ENCODE measurements at places on chromosomes 2 and 18.

- DNase-seq: no peak
Observed at GRCh38 chr2:170733798-170734600, 18.9 kb downstream of the SP5 start.

DNA sequence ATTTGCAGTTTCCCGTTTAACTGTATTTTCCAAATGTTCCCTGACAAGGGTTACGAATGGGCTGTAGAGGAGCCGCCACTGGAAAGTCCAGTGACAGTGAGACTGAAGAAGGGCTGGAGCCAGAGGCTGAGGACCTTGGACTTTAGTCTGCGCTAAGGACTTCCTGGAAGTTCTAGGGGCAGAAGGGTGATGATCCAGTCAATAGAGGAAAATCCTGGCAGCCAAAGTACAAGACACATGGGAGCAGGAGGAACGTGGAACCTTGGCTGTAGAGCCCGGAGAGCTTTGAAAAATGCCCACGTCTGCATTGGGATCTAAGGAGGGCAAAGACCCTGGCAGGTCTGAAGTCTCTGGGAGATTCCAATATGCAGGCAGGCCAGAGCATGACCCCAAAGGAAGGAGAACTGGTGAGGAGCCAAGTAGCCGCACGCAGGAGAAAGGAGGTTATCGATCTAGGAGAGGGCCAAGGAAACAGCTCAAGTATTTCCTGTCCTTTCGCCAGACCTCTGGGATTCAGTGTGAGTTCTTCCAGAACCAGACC, 28.5 kb downstream of the MBP start:
- DNase-seq: no peak

DNA sequence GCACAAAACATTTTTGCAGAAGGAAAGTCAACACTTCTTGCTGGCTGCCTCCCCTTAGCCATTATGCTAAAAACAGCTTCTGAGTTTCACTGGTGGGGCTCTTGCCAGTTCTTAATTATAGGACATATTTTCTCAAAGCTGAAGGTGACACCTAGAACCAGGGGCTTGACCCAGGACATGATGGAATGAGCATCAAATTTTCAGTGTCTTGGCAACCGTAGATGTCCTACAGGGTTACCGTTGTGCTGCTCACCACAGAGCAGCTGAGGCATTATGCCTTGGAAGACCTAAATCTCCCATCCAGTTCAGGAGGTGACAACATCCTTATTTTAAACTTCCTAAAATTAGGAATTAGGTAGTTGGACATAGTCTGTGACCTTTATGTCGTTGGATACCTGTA, 46.7 kb downstream of the TMEM185B start:
- DNase-seq: no peak

- DNase-seq: no peak
Observed at GRCh38 chr2:240432820-240433801, 2.4 kb upstream of the GPC1 start.

DNA sequence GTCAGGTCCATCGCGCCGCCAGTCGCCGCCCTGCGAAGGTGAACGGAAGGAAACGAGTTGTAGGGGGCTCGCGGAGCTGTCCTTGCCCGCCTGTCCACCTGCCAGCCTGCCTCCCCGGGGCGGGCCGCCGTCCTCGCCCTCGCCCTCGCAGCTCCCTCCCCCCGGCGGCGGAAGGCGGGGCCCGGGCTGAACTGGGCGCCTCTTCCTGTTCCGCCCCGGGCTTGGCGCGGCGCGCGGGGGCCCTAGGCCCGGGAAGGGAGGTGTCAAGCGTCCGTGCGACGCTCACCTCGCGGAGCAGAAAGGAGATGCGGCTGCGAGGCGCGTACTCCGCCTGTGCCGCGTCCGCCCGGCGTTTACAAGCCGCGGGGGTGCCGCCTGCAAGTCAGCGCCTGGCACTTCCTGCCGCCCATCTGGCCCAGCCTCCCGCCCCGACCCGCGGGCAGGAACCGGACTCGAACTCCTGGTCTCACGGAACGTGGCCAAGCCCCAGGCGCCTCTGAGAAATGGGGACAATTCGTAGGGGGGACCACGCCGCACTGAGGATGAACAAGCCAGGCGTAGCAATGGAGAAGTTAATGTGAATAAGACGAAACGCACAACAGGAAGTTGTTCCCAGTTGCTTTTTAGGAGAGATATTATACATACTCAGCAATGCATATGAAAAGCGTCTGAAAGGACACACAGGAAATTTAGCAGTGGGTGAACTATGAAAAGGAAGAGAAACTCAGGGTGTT, at the start of gene CNPPD1:
Gene CNPPD1, minus strand, starts transcription at position 108 of the 734 bp plus-strand sequence. Its CDS starts 97 bp downstream, at position 11.
- peak; percentile 54 for DNase-seq

DNA sequence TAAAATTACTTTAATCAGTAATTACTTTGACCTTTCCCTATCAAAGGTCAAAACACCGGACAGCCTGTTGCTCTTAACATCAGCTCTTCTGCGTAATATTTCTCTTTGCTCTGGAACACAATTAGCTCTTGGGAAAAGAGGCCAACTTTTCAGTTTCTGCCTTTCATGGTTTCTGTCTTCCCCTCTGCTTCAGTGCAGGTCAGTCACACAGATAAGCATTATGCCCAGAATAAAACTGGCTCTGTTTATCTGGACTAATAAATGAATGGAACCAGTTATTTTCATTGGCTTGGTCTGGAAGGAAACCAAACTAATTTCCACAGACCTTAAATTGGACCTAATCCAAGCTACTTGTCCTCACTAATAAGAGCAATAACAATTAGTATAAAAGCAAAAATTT, 26.2 kb upstream of the GALNT3 start:
- DNase-seq: no peak

GRCh38 chr2:128069769-128070168, 21.2 kb upstream of the UGGT1 start:
- no peak for DNase-seq

- DNase-seq: no peak
Observed at GRCh38 chr2:48315896-48316194, 214.1 kb upstream of the STON1 start.

GRCh38 chr2:150370561-150370960, 116.9 kb downstream of the RND3 start:
- DNase-seq: no peak

GRCh38 chr18:70151614-70152013, 53.9 kb downstream of the RTTN start:
- no peak for DNase-seq

DNA sequence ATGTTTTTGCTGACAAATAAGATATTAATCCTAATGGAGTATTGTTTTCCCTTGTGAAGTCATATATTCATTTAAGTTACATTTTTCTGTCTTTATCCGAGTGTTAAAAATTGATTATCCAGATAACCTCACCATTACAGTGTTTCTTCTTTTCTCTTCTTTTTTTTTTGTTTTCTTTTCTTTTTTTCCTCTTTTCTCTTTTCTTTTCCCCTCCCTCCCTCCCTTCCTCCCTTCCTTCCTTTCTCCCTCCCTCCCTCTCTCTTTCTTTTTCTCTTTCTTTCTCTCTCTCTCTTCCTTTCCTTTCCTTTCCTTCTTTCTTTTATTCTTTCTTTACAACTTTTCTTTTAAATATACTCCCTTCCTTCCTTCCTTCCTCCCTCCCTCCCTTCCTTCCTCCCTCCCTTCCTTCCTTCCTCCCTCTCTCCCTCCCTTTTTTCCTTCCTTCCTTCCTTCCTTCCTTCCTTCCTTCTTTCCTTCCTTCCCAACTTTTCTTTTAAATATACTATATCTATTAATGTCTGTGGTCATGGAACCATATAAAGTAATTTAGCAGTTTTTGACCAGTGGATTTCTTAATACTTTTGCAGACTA, 40.9 kb downstream of the UBE2E3 start:
- no peak for DNase-seq

DNA sequence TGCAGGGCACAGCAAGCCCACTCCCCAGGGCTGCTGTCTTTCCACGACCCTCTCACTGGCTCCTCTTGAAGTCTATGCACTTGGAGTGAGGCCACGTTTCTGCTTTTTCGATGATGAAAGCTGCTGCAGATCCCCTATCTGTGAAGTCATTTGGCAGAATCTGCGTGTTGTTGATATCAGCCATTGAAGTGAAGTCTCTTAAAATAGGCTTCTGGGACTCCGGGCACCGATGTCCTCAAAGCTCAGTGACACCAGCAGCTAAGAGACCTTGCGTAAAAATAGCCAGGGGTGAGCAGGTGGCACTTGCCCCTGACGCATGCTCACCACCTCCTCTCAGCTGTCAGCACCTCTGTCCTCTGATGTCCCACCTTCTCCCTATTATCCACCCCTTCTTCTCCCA, 89.4 kb upstream of the FHL2 start:
- no peak for DNase-seq

DNA sequence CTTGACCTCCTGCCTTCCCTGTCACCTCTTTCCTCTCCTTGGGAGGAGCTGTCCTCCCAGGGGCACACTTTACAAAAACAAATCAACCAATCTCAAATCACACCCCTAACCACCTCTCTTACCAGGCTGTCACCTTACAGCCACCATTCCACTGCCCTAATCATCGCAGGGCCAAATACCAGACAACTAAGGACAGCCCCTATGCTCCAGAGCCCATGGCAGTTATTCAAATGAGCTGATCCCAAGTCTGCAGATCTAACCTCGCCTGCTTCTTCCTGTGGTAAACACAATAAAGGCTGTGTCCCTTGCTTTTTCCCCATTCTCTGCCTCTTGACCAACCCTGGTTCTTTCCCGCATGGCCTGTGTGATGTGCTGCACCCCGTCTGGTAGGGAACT, 154.2 kb upstream of the CNTNAP5 start:
- DNase-seq: no peak

GRCh38 chr2:11220445-11220844, 65.2 kb downstream of the SLC66A3 start:
- DNase-seq: no peak

- no peak for DNase-seq
Observed at GRCh38 chr18:45596036-45596435, 19.2 kb upstream of the SLC14A2 start.

GRCh38 chr2:240595381-240596079, 9.0 kb downstream of the CAPN10 start:
- DNase-seq: no peak

DNA sequence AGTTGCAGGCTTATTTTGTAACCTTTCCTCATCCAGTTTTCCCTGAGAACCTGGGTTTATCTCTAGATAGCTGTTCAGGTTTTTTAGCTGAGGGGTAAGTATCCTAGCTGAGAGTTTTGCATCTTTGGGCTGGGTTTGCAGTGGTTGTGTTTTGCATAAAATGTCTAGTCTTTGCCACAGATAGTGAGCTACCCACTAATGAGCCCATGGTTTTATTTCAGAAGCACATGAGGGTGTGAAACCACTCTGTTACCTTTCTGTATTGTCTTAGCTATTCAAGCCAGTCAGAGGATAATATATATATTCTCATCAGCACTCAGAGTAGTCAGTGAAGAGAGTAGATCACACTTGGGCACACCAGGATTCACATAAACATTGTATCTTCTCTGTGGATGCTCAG, 24.6 kb upstream of the TXNDC2 start:
- no peak for DNase-seq

DNA sequence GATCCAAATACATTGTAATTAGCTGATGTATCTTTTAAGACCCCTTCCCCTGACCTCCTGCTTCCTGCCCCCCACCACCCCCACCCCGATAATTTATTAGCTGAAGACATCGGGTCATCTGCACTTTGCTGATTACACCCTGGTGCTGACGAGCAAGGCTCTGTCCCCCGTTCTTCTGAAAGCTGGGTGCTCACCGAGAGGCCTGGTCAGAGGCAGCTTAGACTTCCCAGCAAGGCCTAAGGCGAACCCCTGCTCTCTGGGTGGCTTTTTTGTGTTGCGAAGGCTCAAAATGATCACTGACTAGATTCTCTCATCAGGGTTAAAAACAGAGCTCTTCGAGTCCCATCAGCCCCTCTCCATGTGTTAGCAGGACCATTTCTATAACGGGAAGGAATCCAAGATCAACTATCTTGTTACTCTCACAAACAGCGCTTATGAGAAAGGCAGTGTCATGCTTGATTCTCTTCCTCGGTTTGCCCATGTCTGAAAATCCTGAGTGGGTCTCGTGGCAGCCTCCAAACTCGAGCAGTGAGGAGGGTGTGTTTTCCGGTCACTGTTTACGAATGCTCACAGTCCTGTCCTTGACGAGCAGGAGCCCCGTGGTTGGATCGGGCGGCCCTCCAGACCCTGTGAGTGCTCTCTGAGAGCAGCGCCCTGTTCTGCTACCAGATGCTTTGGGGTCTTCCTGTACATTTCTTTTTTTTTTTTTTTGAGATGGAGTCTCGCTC, 201.6 kb downstream of the HDAC4 start:
- no peak for DNase-seq

- DNase-seq: no peak
Observed at GRCh38 chr2:65678779-65679391, 246.5 kb upstream of the SPRED2 start.

DNA sequence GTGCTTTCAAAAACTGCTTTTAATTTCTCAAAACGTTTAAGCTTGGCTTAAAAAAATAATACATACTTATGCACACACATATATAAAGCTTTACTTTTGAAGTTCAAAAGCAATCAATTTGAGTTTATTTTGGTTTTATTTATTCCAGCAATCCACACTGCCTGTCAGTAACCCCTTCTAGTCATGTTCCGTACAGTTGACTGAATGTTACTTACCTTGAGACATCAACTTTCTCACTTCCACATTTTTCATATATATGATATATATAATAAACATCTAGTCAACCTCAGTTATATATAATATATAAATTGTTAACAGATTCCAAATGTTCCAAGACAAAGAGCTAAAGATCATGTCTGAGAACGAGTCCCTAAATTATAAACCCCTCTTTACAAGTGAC, 1137.3 kb upstream of the ZEB2 start:
- no peak for DNase-seq
